ENCODE measurements at places on chromosomes 12 and 14. TPM values are rescaled to one million over a fixed set of nuclear protein-coding genes. Genes with fewer than 3 reads are reported as not detected.

PFDN5 gene
- total RNA-seq = 294 TPM

METTL1 gene
- 9.9 TPM for total RNA-seq

RNASE7 gene
- 0.16 TPM for total RNA-seq

DNA sequence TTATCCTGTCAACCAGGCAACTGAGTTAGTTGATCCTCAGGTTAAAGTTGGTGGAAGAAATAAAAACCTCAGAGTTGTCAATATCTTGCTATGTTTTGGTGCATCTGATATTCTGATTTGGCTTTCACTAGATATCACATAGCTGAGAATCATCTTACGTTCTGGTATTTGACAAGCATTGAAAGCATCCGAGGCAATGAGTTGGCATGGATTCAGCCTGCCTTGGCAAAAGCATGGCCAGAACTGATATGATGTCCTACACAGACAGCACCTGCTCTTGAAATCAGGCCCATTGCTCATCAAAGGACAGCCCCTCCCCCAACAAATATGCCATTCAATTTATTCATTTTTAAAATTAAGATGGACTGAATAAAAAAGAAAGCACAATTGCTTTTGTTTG lies 320.7 kb upstream of the ATP2B1 start:
- DNase-seq = peak; percentile 84

GRCh38 chr12:116210131-116210530 lies 67.4 kb downstream of the MED13L start:
- DNase-seq = no peak

DNA sequence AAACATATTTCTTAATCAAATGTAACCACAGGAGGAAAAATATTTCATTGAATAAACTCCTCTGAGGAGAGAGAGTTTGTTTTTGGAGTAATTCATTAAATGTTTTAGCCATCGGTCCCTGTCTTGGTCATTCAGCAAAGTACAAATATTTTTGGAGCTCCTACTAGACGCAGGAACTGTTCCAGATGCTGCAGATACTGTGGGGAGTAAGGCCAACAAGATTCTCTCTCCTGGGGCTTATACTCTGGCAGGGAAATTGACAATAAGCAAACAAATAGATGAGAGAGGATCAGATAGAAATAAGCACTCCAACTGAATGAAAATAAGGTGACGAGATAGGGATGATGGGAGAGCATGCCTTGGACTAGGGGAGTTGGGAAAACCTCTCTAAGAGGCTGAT lies 264.1 kb downstream of the TTC8 start:
- DNase-seq = no peak

GRCh38 chr12:108699955-108700563 lies 31.3 kb downstream of the CORO1C start:
- no peak for DNase-seq

Data from myocyte (in vitro differentiated cells).